ENCODE measurements at places on chromosomes 11 and 22. TPM values are rescaled to one million over a fixed set of nuclear protein-coding genes. Genes with fewer than 3 reads are reported as not detected.
A peak's percentile ranks its signal among the peaks of the same experiment; 100 is the strongest.

- H3K27me3 ChIP-seq: no peaks in the 10 kb centered on the region
- no peak overlapping the region for H3K27ac ChIP-seq
- peak; percentile 49 for DNase-seq
- peaks cover 4% of the 10 kb centered on the region for H3K36me3 ChIP-seq
- H3K4me3 ChIP-seq: no peak overlapping the region
Measured at GRCh38 chr11:63623513-63624140, 9.4 kb upstream of the PLAAT3 start.

GRCh38 chr22:44424867-44425693 lies 73.0 kb downstream of the RTL6 start:
- H3K4me3 ChIP-seq: no peak overlapping the region
- H3K4me1 ChIP-seq: peaks cover 16% of the 10 kb centered on the region
- H3K27ac ChIP-seq: no peak overlapping the region

DNA sequence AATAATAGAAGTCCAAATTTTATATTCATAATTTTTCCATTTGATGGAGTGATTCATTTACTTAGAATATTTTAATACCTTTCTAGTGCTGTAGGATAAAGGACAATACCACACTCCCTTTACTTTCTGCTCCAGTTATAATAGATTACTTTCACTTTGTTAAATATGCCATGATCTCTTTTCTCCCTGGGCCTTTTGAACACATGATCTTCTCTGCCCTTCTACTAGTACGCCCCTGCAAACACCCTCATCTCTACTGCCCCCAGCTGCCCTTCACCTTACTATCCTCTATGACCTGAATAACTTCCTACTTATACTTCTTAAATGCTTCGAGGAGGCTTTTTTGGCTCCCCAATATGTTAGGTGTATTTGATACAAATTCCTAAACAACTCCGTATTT lies 177.3 kb downstream of the GUCY1A2 start:
- no peak overlapping the region for H3K4me3 ChIP-seq
- H3K4me1 ChIP-seq: no peaks in the 10 kb centered on the region
- no peaks in the 10 kb centered on the region for H3K27me3 ChIP-seq
- H3K36me3 ChIP-seq: no peaks in the 10 kb centered on the region
- no peak for DNase-seq

DNA sequence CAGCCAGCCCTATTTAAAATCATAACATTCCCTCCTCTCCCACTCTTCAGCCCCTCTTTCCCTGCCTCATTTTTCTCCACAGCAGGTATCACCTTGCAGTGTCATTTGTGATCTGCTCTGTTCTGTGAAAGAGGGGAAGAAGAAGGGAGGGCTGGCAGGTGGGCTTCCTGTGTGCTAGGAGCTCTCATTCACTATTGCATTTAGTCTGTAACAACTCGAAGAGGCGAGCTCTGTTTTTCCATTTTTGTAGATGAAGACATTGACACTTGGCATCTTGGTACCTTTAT lies 52.1 kb upstream of the CRYBB3 start:
- H3K36me3 ChIP-seq: no peaks in the 10 kb centered on the region
- no peaks in the 10 kb centered on the region for H3K4me1 ChIP-seq
- no peak for DNase-seq
- H3K4me3 ChIP-seq: no peak overlapping the region

DNA sequence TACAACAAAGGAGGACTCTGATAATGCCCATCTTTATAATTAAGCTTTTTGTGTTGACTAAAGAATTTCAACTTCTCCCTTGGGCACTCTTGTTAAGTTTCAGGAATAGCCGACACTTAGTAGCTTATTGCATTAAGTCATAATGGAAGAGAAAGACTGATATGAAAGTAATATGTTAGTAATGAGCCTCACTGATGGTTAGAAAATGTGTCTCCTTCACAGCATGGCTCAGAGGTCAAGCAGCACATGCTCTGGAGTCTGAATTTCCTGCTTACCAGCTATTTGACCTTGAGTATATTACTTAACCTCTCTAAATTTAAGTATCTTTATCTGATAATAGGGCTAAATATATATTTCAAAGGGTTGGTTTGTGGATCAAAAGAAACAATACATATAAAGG lies 39.0 kb downstream of the PDGFD start:
- DNase-seq: no peak
- H3K36me3 ChIP-seq: no peaks in the 10 kb centered on the region
- no peaks in the 10 kb centered on the region for H3K27me3 ChIP-seq
- H3K4me3 ChIP-seq: no peak overlapping the region
- no peak overlapping the region for H3K27ac ChIP-seq
- H3K4me1 ChIP-seq: no peaks in the 10 kb centered on the region

- no peak overlapping the region for H3K4me3 ChIP-seq
- no peaks in the 10 kb centered on the region for H3K4me1 ChIP-seq
- peaks cover 24% of the 10 kb centered on the region for H3K36me3 ChIP-seq
- peak overlapping the region; percentile 61 for H3K27ac ChIP-seq
- no peak for DNase-seq
Measured at GRCh38 chr11:118364956-118365615, 5.7 kb downstream of the UBE4A start.

DNA sequence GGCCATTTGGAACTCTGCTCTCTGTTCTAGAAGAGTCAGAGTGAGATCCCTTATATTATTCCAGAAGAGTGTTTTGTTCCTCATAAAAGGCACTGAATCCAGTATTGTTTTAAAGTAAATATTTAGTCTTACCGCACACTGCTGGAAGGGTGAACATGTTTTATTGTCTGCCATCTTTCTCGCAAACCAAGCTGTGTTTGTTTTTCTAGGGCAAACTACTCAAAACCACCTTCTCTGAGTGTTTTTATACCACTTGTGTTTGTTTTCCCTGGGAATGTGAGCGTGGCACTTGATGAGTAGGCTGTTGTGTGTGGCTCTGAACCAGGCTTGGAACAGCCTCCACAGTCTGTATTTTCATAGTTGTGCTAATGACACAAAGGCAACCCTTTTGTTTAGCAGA lies 89.8 kb downstream of the DBX1 start:
- no peak for DNase-seq
- H3K27ac ChIP-seq: no peak overlapping the region

Gene CLDN5
- total RNA-seq: 44.3 TPM

Gene PARVA
- 58.1 TPM for total RNA-seq

Data from right atrium auricular region (tissue), 2 donors.